ENCODE measurements at places on chromosomes 12 and 14.

- peak; percentile 41 for DNase-seq
Observed at GRCh38 chr14:23147676-23148075, 28.6 kb upstream of the CEBPE start.

- DNase-seq, result no peak
Observed at GRCh38 chr14:49114161-49114893, 471.9 kb downstream of the RPS29 start.

DNA sequence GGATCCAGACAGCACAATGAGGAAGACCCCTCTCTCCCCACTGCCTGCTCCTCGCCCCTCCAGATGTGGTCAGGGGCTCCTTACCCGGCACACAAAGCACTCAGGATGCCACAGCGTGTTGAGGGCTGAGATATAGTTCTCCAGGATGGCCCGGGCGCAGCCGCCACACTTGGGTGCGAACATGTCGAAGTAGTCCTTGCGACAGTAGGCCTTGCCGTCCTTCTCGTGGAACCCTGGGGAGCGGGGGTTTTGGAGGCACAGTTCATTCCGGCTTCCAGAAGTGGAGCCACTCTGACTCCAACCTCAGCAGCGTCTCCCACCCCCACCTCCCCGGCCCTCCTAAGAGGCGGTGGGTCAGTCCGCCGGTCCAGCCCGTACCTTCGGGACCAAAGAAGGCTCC is 12.8 kb upstream of the RPLP0 start:
- no peak for DNase-seq

- peak; percentile 88 for DNase-seq
Observed at GRCh38 chr12:91037276-91037675, 20.5 kb downstream of the KERA start.

- DNase-seq, result no peak
Observed at GRCh38 chr12:33222357-33222756, 217.3 kb downstream of the SYT10 start.

GRCh38 chr12:57771873-57772428 is at the start of gene METTL1:
Gene METTL1, minus strand, starts transcription at chr12:57772105. Its CDS starts 22 bp downstream, at chr12:57772083.
- DNase-seq, result peak; percentile 94

- no peak for DNase-seq
Observed at GRCh38 chr14:102784892-102785594, 7.8 kb downstream of the TRAF3 start.

- peak; percentile 27 for DNase-seq
Observed at GRCh38 chr14:58861586-58861985, 223.8 kb downstream of the DACT1 start.

DNA sequence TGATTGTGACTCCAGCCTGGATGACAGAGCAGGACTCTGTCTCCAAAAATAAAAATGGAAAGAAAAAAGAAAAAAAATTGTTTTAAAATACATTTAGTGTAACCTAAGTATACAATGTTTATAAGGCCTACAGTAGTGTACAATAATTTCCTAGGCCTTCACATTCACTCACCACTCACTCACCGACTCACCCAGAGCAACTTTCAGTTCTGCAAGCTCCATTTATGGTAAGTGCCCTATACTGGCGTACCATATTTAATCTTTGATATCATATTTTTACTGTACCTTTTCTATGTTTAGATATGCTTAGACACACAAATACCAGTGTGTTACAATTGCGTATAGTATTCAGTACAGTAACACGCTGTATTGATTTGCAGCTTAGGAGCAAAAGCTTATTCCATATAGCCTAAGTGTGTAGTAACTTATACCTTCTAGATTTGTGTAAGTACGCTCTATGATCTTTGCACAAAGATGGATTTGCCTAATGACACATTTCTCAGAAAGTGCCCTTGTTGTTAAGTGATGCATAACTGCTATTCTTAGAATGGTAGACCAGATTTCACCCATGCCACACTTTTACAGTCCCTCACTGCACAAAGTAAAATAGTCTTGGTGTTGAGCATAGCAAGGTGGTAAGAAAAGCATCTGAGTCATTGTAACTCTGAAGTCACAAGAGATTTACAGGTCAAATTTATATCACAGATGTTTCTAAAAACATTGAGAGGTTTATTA is 151.9 kb downstream of the LRRK2 start:
- no peak for DNase-seq

DNA sequence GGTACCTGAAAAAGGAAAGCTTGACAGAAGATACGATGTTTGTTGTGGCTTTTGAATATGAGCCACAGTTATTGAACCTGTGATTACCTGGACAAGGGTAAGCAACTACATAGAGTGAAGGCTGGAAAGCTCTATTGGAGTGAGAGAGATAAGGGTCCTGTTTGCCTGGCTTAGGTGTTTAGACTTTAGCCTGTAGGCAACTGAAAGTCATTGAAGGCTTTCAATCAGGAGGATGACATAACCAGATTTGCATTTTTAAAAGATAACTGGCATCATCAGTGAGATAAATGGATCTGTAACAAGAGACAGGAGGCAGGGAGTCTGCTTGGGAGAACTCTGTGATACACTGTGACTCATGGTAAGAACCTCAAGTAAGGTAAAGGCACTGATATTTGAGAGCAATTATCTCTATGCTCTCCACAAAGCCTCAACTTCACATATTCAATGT is 128.9 kb upstream of the SOX5 start:
- DNase-seq, result no peak

GRCh38 chr12:101806265-101806664 is 24.5 kb downstream of the GNPTAB start:
- no peak for DNase-seq

GRCh38 chr12:53492188-53492587 is 7.1 kb downstream of the MAP3K12 start:
- DNase-seq, result no peak

- DNase-seq, result no peak
Observed at GRCh38 chr14:24847568-24848095, 202.3 kb downstream of the STXBP6 start.

- DNase-seq, result no peak
Observed at GRCh38 chr14:92905667-92906066, 17.3 kb upstream of the CHGA start.

DNA sequence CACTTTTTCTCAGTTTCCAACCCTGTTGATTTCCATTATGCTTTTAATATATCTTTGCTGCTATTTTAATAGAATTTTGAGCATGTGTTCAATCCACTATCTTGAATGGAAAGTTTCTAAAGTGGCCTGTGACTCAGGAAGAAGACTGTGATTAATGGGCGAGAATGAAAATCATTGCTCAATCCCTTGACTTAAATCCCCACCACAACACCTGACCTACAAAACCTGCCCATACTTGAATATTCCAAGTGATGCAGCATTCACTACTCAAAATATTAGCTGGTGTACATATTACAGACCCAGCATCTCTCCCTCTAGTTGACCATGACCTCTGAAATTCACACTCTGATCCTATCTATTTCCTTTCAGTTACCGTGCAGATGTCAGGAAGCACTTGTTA is 1.3 kb upstream of the OAS3 start:
- no peak for DNase-seq

- no peak for DNase-seq
Observed at GRCh38 chr12:90244232-90244631, 535.6 kb upstream of the ATP2B1 start.

GRCh38 chr12:123062681-123063486 is 82.4 kb downstream of the ARL6IP4 start:
- peak; percentile 77 for DNase-seq

DNA sequence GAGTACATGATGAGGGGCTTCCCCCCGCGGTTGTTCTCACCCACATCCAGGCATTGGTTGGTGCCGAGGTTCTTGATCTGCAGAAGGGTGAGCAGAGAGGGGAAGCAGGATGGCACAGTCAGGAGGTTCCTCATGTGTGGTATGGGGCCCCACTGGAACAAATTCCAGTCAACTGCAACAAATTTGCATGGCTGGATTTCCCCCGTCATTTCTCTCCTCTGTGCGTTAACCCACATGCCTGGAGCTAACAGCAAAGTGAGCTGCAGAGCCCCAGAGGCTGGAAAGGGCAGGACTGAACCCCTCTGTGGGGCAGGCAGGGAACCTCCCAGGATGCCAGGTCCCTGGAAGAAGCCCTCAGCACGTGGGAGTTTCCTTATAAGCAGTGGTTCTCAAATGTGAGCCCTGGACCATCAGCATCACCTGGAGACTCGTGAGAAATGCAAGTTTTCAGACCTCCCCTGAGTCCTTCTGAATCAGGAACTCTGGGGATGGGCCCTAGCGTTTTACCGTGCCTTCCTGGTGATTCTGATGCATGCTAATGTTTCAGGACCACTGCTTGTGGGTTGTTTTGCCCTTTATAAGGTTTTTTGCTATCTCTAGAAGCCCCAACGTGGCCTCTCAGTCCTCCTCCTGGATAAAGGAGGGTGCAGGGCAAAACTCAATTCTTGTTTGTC is 11.0 kb upstream of the CELA1 start:
- no peak for DNase-seq

GRCh38 chr14:74613211-74613914 is 1.3 kb upstream of the LTBP2 start:
- DNase-seq, result no peak

GRCh38 chr12:94191811-94192210 is 43.4 kb downstream of the PLXNC1 start:
- DNase-seq, result no peak

DNA sequence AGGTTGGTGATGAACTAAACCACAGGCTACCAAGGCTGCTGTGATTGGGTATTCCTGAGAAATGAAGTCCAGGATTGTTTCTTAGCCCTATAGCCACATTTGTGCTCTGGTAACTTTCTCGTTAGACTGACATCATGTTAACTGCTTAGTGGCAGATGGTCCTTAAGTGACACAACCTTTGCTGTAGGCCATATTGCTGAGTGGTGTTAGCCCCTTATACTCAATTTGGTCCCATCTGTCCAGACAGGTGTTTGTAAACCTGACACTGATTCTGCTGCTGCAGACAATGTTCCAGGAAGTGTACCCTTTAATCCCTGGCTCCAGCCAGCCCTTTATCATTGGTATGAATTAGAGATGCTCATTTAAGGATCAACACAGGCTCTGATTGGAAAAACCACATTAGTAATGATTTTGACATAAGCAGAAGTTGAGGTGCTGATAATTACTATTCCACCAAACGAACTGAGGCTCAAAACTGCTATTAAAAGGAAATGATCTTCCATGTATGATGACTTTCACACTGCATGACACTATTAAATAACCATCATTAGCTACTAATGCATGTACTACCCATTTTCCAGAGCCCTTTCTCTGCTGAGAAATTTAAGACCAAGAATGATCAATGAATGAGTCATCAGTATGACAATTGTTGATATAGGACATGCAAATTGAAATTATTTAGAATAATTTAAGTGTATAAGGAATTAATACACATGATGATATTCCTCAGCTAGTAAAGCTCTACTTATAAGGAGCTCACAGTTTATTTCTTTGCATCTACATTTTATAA is 3.6 kb upstream of the SSTR1 start:
- no peak for DNase-seq
